ENCODE measurements at places on chromosomes 2 and 18.

DNA sequence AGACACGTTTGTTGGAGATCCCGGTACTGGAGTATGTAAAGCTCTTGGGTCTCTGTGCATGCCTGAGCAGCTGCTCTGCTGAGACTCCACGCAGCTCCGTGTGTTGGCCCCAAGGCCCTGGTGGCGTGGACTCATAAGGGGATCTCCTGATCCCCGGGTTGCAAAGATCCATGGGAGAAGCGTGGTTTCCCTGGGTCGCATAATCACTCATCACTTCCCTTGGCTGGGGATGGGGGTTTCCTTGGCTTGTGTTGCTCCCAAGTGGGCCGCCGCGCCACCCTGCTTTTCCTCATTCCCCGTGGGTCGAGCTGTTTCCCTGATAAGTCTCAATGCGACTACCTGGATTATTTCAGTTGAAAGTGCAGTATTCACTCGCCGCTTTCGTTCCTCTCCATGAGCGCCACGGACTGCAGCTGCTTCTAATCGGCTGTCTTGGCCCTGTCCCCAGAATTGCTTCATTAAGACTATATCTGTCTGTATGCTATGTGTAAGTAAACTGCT is 76.0 kb downstream of the EPC2 start:
- no peak for DNase-seq

GRCh38 chr2:240898108-240898730 is 2.3 kb upstream of the MAB21L4 start:
- no peak for DNase-seq

DNA sequence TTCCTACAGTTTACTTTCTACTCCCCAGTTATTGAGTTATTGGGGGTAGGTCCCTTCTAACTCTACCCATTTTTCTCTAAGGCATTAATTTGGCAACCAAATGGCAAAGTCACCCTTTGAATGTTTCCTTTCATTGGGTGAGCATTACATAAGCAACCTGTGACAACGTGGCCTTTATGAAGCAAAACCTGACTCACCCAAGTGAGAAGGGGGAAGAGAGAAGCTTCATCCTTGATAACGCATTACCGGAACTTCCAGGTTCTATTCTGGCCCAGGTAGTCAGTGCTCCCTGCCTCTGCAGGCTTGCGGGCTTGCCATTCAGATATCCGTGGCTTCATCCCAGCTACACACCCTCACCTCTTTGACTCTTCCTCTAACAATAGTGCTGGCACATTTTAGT is 39.1 kb upstream of the FAM124B start:
- no peak for DNase-seq

DNA sequence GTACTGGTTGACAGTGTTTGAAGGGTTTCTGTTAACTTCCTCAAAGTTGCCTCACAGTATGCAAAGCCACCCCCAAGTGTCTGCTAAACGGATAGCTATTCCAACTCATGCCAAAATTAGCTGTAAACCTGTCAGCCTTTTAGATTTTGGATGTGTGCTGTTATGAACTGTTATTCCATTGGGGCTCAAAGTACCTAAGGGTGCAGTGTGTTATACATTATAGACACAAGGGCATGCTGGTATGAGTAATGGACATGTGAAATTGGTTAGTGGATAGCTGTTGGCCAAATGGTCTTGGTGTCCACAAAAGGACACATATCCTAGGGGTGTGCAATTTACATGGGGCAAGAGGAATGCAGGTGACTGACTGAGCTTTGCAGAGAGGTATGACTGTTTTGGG is 33.7 kb upstream of the CCBE1 start:
- no peak for DNase-seq

GRCh38 chr2:113692698-113693428 is 63.6 kb downstream of the SLC35F5 start:
- DNase-seq, result peak; percentile 31

- no peak for DNase-seq
Observed at GRCh38 chr2:219127037-219127635, 33.5 kb downstream of the NHEJ1 start.

- DNase-seq, result no peak
Observed at GRCh38 chr2:122754561-122754960, 999.1 kb downstream of the TSN start.

DNA sequence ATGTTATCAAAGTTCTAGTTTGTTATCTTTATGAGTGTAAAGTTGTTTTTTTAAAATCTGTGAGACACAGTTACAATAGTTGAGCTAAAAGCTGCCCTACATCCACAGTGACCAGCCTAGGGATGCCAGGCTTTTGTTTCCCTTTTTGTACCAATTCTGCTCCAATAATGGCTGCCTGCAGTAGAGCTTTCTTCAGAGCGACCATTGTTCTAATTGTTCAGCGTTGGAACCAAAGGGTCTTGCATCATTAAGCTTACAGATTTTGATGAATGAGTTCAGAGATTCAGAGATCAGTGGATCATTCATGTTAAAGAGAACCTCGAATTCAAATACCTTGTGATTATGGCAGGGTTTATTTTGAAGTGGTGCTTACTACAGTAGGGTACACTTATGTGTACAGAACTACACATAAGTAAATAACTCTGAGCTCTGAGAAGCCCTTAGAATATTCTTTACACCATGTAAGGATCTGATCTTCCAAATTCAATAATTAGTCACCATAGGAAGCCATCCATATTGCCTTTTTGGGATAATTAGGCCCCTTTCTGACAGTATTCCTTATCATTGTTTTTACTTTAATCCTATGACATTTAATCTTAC is 157.9 kb downstream of the MYO1B start:
- no peak for DNase-seq

GRCh38 chr2:29307519-29307918 is 192.3 kb downstream of the CLIP4 start:
- no peak for DNase-seq
